ENCODE measurements at places on chromosomes 2 and 18.

- no peak for DNase-seq
Observed at GRCh38 chr2:149656996-149657395, 69.4 kb upstream of the MMADHC start.

- peak; percentile 58 for DNase-seq
Observed at GRCh38 chr2:216666461-216667233, 28.7 kb downstream of the IGFBP5 start.

GRCh38 chr2:99754210-99754609, 264.4 kb upstream of the REV1 start:
- DNase-seq = no peak

DNA sequence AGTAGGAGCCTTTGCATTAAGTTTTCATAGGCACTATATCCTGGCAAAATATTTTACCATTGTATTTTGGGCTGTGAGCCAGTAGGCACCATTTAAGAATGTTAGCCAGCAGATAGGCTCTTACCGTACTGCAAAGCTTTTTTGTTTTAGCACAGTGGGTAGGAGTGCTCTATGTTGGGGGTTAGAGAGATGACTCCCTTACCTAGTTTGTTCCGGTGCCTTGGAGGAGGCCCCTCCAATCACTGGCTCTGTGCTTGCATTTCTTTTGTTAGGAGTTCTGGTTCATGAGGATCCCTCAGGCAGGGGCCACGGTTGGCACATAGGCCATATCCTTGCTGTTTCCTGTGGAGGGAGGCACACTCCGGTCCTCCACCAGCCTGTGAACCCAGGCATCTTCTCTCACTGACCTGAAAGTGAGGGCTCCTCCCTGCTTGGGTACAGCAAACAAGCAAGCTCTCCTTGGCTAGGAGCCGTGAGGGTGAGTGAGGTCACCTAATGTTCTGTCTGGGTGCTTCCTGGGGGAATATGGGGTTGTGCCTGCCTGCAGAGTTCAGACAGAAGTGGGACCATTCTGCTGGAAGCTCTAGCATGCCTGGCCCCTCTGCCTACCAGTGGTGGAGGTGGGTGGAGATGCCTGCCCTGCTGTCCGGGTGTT, 29.8 kb downstream of the LTBP1 start:
- DNase-seq = no peak

DNA sequence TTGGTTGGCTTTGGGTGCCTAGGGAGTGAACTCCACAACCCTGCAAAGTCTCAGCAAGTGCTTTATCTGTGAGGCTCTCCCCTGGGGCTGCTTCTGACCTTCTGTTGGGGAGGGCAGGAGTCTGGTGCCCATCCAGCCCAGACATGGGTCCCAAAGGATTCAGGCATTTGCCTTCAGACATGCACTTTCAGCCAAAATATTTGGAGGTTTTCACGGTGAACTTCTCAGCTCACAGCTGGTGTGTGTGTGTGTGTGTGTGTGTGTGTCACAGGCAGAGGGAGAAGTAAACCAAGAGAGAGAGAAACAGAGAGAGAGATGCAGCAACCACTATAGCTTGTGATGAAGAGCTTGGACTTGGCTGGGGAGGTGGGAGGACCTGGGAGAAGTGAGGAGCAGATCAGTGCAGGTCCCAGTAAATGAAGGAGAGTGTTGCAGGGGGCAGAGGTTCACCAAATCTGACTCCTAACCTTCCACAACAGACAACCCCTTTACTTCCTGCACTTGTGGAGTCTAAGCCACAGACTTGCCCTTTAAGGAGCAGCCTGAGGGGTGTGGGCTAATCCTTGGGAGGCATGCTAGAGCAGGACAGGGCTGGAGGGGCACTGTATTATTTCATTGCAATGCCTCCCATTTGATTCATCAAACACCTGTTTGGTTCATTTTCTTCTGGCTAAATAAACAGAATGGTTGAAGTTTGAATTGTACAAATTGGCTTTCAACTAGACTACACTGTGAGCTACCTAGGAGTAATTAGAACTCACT, 14.1 kb downstream of the SLC9A4 start:
- no peak for DNase-seq

DNA sequence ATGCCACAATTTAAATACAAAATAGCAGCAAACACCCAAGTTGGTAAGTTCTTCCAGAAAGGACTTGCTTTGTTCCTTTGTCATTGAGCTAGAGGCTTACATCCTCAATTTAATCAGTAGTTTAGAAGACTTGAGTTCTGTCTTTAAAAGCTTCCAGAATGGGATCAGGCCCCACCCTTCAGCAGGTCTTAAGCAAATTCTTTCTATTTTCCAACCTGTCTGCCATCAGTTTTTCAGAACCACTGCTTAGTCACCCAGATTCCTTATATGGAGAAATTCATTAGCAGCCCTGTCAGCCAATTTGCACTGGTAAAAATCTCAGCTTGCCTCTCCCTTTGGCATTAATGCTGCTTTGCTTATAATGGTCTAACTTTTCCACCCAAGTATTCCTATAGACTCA, 263.6 kb upstream of the HNMT start:
- DNase-seq = no peak

GRCh38 chr2:20444993-20445910, 1.6 kb upstream of the RHOB start:
- no peak for DNase-seq

DNA sequence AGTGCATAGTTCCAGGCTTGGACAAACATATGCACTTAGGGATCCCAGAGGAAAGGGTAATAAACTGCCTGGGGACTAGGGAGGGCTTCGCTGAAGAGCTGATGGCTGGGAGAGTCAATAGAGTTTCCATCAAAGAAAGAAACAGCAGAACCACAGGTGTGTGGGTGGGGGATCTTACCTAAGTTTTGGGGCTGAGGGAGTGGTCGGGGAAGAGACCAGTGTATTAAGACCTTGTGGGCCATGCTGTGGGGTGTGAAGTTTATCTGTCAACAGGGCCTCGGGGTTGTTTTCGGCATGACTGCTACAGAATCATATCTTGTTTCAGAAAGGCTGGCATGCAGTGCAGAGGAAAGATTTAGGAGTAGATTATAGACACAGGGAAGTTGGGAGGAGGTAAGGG, 31.2 kb upstream of the GTF2A1L start:
- DNase-seq = no peak

DNA sequence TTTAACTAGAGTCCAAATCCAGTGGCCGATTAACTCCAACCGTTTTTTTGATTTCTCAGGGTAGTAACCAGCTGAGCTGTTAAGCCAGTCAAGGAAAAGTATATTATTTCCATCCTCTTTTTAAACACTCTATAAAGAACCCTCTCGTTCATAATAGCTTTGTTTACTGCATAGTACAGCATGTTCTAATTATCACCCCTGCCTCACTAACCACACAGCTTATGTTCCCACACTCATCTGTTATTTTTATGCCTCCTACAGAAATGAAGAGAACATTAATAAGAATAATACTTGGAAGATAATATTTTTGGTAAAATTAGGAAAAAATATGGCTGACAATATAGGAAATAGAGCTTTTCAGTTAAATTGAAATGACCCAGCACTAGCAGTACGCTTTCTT, 2132.8 kb upstream of the CELF4 start:
- no peak for DNase-seq

GRCh38 chr2:9630117-9630735, 571 bp downstream of the YWHAQ start:
- DNase-seq = peak; percentile 55

DNA sequence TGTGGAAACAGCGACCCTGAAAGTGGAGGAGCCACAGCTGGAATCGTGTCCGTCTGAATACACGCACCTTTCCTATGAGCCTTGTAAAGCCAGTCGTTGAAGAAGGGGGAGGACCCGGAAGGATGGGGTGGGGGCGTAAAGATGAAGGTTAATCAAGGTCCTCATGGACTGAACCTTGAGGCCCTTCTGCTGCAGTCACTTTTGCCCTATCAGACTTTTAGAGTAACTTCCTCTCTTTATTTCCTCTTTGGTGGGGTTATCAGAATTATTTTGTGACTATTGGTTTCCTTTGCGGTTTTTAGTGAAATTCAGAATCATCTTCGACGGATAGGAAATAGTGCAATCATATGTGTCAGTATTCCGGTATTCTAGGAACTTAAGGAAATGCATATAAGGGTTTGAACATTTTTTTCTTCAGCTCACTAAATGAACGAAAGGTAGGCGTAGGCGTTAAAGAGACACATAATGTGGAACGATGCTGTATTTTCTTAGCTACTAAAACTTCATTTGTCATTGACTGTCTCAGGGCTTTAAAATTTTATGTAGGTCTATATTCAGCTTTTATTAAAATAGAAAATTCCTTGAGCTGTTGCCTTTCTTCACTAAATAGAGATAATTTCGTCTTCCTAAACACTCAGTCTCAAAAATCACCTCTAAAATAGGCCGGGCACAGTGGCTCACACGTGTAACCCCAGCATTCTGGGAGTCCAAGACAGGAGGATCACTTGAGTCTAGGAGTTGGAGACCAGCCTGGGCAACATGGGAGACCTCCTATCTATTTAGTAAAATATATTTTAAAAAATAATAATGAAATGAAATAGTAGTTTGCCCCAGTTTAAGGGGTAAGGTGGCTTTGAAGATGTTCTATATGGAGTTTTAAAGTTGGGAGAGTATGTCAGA, 1.4 kb upstream of the YES1 start:
- DNase-seq = no peak

DNA sequence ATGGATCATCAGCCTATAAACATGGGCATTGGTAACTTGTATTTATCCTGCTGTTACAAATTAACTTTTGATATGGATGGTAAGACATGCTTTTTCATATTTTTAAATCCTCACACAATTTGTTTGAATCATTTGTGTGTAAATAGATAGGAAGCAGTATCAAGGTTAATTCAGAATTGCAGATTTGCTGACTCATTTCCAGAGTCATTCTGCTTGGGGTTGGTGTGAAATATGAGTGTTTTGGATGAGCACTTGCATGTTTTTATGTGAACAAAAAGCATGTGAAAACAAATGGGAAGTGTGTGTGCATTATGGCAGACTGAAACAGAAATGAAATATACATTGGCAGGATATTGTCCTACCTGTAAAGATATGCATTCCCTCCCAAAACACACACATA, 11.8 kb downstream of the CCDC85A start:
- DNase-seq = no peak

DNA sequence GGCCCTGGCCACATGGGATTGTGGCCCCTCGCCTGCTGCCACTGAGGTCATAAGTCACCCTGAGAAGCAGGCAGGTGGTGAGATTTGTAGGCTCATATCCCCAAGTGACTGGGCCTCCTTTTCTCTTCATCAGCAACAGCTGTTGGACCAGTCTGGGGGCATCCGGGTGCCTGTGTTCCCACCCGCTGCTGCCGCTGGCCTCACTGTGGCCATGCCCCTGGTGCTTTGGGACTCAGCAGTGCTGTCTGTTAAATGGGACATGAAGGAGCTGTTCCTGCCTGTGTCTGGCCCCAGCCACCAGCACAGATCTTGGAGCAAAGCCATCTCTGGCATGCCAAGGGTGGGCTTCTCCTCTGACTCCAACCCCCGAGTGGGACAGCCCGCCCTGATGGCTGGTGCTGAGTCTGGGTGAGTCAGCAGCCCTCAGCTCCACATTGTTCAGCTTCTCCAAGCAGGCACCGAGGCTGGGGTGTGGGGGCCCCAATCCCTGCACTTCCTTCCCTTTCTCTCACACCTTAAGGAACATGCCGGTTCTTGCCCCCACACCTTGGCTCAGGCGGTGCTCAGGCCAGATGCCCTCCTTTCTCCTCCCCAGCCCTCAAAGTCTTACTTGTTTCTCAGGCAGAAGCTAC, 207.9 kb downstream of the GLI2 start:
- no peak for DNase-seq

- DNase-seq = no peak
Observed at GRCh38 chr2:133657591-133657990, 89.3 kb upstream of the NCKAP5 start.

DNA sequence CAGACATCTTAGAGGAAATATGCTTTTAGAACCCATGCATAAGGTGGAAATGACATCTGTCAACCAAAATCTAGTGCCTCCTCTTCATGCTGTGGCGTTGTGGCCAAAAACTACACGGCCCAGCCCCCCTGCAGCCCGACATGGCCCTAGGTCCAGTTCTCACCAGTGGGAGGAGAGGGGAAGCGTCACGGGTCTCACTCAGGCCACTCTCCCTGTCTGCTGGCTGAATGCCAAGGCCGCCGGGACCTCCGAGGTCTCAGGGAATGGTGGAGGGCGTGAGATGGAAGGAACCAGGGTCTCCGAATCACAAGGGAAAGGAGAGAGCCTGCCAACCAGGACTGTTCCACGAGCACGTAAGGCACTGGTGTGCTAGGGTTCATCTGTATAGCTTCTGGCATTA, 361.0 kb downstream of the ANAPC1 start:
- DNase-seq = no peak

- DNase-seq = no peak
Observed at GRCh38 chr2:44967727-44968432, 26.4 kb downstream of the SIX3 start.

- no peak for DNase-seq
Observed at GRCh38 chr2:220789961-220790360, 782.1 kb downstream of the EPHA4 start.

- peak; percentile 25 for DNase-seq
Observed at GRCh38 chr18:12659904-12660605, 2.1 kb upstream of the SPIRE1 start.

GRCh38 chr2:2747797-2748301, 416.8 kb upstream of the MYT1L start:
- no peak for DNase-seq

DNA sequence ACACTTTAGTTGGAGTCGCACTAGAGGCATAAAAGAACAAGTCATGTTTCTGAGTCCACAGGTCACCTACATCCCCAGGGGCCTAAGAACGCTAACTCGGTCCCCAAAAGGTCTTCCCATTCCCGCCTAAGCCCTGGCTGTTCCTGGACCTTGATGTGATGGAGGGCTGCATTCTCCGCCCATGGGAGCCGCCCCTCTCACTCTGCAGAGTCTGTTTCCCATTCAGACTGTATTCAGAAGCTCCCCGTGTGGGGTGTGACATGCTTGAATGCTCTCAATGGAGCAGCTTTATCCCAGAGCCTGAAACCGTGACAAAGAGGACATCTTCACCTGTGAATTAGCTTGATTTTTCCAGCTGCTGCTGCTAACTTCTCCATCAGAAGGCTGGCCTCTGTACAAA, 319.0 kb upstream of the KLHL29 start:
- DNase-seq = peak; percentile 21

DNA sequence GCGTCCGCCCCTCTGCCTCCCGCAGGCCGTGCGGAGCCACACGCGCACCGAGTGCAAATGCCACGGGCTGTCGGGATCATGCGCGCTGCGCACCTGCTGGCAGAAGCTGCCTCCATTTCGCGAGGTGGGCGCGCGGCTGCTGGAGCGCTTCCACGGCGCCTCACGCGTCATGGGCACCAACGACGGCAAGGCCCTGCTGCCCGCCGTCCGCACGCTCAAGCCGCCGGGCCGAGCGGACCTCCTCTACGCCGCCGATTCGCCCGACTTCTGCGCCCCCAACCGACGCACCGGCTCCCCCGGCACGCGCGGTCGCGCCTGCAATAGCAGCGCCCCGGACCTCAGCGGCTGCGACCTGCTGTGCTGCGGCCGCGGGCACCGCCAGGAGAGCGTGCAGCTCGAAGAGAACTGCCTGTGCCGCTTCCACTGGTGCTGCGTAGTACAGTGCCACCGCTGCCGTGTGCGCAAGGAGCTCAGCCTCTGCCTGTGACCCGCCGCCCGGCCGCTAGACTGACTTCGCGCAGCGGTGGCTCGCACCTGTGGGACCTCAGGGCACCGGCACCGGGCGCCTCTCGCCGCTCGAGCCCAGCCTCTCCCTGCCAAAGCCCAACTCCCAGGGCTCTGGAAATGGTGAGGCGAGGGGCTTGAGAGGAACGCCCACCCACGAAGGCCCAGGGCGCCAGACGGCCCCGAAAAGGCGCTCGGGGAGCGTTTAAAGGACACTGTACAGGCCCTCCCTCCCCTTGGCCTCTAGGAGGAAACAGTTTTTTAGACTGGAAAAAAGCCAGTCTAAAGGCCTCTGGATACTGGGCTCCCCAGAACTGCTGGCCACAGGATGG, 7.1 kb upstream of the WNT10A start:
- DNase-seq = no peak

- DNase-seq = no peak
Observed at GRCh38 chr2:129717560-129718130, 261.8 kb upstream of the RAB6C start.
